Liver (tissue), 10 donors: ENCODE measurements at places on chromosomes 16 and 17. TPM values are rescaled to one million over a fixed set of nuclear protein-coding genes. Genes with fewer than 3 reads are reported as not detected.
A peak's percentile ranks its signal among the peaks of the same experiment; 100 is the strongest.

Gene HOXB7
- polyA plus RNA-seq = 0.26 TPM

GRCh38 chr17:17693253-17694168 lies 12.3 kb downstream of the RAI1 start:
- H3K27me3 ChIP-seq = no peaks in the 10 kb centered on the region
- H3K4me3 ChIP-seq = no peak overlapping the region
- H3K36me3 ChIP-seq = no peaks in the 10 kb centered on the region
- H3K27ac ChIP-seq = peak overlapping the region; percentile 73
- peaks cover 17% of the 10 kb centered on the region for H3K4me1 ChIP-seq

Gene HOXB6
- 0.58 TPM for polyA plus RNA-seq

Gene SPATA22
- not detected for polyA plus RNA-seq

DNA sequence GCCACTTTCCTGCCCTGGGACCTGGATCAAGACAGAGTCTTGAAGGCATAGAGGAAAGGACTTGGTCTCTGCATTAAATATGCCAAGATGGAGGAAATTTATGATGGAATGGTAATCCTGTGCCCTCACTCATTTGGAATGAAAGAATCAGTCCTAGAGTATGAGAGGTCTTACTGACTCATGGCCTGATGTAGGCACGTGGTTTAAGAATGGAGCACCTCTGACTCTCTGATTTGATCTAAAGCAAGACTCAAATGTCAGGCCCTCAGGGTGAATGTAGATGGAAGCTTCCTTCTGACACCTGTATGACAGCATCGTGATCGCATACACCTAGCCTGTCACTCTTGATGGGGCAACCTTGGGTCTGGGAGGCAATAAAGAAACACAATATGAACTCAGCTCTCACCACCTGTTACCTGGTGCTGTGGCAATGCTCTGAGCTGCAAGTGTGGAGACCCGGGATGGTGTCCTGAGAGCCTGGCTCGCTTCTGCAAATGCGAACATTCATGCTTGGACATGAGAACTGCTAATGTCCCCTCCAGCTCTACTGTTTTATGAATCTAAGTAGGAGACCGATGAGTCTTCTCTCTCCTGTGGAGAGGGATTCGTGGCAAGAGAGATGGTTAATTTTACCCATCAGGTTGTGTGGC lies 229.9 kb downstream of the ABCC12 start:
- no peak overlapping the region for H3K27ac ChIP-seq
- no peak overlapping the region for H3K4me3 ChIP-seq
- no peaks in the 10 kb centered on the region for H3K4me1 ChIP-seq
- DNase-seq = no peak
- H3K27me3 ChIP-seq = no peaks in the 10 kb centered on the region

- H3K36me3 ChIP-seq = no peaks in the 10 kb centered on the region
- DNase-seq = no peak
- H3K27ac ChIP-seq = no peak overlapping the region
- H3K4me3 ChIP-seq = no peak overlapping the region
- H3K27me3 ChIP-seq = no peaks in the 10 kb centered on the region
Observed at GRCh38 chr17:82155606-82156005, 57.0 kb downstream of the CCDC57 start.

GRCh38 chr17:19494961-19495806 lies 38.5 kb upstream of the SLC47A1 start:
- no peak overlapping the region for H3K27ac ChIP-seq
- no peaks in the 10 kb centered on the region for H3K4me1 ChIP-seq
- no peak overlapping the region for H3K4me3 ChIP-seq
- DNase-seq = no peak
